CD4-positive, alpha-beta T cell treated with Interleukin-6 at 100 ng/mL for 8 hours (primary cell): ENCODE measurements at places on chromosomes 11 and 22.
A peak's percentile ranks its signal among the peaks of the same experiment; 100 is the strongest.

DNA sequence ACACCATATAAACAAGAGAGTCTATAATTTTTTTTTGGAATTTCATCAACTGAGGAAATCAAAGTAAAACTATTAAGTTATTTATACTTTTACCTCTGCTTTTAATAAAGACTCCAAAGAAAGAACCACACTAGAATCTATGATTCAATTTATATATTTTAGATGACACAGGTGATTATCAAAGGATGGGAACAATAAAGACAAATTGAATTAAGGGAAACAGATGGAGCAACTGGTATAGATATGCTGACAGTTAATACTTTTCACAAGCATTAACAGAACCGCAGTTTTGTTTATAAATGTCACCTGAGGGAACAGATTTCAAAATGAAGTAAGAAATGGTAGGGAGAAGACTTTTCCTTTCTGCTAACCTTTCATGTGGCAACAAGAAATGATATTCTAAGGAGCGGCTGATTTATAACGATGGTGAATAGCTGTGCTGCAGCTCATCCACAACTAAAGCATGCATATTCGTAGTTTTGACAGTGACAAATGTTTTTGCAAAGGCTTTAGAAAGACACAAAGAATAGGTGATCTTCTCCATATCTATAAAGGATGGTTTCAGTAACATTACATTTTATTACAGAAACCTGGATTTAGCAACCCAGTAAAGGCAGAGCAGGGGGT lies 1502.9 kb upstream of the RAG2 start:
- DNase-seq: no peak

- DNase-seq: no peak
Observed at GRCh38 chr11:10774811-10775210, 23.8 kb downstream of the CTR9 start.

DNA sequence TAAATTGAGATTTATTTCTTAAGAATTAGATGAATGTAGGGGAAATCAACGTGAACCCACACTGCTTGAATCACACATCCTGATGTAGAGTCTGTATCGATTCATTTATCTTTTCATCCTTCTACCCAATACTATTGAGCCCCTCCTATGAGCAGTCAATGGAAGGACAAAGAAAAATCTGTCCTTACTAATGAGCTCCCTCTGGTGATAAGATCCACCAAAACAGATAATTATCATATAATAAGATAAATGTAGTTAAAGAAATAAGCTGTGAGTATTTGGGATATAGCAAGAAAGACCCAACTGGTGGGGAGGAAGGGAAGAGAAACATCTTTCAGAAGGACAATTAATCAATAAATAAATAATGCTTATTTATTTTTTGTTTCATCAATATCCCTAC lies 385.1 kb upstream of the CCDC90B start:
- no peak for DNase-seq

DNA sequence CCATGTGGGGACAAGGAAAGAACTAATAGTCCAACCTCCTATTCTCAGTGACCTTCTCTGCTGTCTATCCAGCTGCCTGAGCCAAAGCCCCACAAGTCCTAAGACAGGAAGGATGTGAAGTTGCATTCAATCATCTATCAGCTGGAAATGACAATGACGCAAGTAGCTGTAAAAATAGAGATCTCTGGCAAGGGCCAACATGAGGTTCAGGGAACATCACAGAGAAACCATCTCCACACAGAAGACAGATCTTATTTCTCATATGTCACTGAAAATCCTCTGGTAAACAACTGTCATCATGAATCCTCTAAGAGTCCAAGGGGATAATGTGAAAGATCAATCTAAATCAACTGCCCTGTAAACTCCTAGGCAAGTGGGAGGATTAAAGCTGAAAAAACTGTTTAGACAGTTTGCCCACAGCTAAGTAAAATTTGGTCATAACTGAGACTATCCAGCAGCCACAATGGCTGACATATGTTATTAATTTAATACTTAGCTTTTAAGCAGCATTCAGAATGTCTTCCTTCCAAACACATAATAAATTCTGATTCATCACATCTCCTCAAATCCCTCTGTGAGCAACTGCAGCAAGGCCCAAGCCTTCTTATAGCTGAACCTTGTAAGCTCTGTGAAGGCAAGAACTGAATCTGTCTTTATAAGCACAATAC lies 52.1 kb downstream of the ALG9 start:
- DNase-seq: no peak

- DNase-seq: no peak
Observed at GRCh38 chr11:76296731-76297542, 84.0 kb downstream of the THAP12 start.

GRCh38 chr11:128095466-128095981 lies 491.8 kb downstream of the ETS1 start:
- DNase-seq: no peak

DNA sequence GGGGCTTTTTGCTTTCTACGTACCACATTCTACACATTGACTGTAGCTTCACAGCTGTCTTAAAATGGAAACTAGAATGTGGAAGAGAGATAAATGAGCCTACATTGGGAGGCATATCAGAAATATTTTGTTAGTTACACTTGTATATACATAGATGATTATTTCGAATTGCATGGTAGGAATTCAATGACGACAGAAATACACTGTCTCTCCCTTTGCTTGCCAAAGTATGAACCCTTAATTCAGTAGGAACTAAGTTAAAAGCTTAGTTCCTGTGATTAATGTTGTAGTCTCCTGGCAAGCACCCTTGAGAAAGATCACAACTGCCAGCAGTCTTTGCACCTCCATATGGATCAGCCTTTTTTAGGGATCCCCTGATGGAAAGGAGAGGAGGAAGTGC lies 10.1 kb downstream of the C11orf87 start:
- no peak for DNase-seq

DNA sequence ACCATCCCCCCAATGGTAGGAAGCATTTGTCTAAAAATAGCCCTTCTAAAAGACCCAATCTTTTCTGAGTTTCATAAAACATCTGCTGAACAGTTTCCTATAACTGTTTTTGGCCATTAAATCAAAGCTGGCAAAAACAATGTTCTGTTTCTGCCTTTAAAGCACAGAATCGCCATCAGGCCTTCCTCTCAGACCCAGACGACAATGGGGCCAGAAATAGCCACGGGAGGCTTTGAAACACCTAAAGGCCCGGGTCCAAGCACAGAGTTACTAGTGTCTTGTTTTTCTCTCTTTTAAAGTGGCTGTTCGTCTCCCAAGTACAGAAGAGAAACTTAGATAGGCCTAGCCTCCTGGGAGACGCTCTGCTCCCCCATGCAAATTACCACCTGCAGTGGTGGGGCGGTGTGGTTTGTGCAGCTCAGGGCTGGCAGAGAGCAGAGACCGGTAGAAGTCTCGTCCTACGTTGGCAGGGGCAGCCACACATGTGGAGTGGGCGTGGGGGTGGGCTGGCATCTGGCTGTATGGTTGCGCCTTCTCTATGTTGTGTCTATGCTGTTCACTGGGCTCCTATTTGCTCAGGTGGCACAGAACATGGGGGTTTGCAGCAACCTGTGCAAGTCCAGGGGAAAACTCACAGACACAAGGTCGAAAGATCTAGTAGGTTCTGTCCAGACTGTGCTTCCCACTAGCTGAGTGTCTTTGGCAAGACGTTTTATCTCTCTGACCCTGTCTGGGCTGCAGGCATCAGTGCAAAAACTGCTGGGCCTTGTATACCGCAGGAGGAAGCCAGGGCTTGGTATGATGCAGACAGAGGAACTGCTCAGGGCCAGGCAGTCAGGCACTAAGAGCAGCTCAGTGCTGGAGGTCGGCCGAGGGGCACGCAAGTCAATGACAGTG lies 23.6 kb upstream of the ETS1 start:
- DNase-seq: peak; percentile 63
